Kidney (tissue), 22 donors: ENCODE measurements at places on chromosomes 4 and X.

GRCh38 chr4:3792813-3793212, 26.6 kb downstream of the ADRA2C start:
- H3K4me3 ChIP-seq = no peak overlapping the region
- no peaks in the 10 kb centered on the region for H3K27me3 ChIP-seq
- no peak overlapping the region for H3K27ac ChIP-seq
- no peaks in the 10 kb centered on the region for H3K36me3 ChIP-seq
- no peak for DNase-seq

DNA sequence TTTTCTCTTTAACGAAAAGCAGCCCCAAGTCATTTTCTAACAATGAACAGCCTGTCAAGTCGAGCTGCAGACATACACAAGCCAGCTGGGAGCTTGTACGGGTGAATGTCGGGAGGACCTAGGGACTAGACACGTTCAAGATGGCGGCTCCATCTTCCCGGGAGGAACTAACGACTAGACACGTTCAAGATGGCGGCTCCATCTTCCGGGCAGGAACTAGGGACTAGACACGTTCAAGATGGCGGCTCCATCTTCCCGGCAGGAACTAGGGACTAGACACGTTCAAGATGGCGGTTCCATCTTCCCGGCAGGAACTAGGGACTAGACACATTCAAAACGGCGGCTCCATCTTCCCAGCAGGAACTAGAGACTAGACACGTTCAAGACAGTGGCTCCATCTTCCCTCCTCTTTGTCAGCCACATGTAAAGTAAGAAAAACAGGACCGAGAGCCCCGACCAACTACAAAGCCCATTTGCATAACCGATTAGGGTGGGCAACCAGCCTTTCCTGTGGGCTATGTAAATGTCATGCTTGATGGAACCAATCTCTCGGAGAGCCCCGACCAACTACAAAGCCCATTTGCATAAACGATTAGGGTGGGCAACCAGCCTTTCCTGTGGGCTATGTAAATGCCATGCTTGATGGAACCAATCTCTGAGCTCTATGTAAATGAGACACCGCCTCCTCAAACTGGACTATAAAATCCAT, 175.5 kb downstream of the DHRSX start:
- H3K27me3 ChIP-seq = no peaks in the 10 kb centered on the region
- H3K36me3 ChIP-seq = no peaks in the 10 kb centered on the region
- H3K4me3 ChIP-seq = peak overlapping the region; percentile 92

DNA sequence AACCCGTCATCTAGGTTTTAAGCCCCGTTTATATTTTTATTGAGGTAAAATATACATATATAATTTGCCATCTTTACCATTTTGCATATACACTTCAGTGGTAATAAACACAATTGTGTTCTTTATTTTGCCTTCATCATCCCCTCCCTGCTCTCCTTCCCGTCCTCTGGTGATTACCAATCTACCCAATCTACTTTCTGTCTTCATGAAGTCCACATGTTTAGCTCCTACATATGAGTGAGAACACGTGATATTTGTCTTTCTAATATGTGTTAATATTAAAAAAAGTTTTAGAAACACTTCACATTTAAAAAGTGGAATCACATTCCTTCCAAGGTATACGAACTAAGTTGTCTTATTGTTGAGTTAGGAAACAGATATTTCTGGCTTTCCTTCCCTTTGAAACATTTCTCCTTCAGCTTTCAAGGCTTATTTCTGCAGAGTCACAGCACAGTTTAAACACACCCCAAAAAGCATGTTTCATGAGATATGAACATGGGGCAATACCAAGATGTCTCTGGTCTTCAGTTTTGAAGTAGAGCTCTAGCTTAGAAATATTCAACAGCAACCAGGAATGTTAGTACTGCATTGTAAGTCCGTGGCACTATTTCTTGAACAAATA, 35.9 kb downstream of the GYPA start:
- H3K4me3 ChIP-seq = no peak overlapping the region
- no peaks in the 10 kb centered on the region for H3K27me3 ChIP-seq
- no peak for DNase-seq
- no peak overlapping the region for H3K27ac ChIP-seq
- no peaks in the 10 kb centered on the region for H3K36me3 ChIP-seq

DNA sequence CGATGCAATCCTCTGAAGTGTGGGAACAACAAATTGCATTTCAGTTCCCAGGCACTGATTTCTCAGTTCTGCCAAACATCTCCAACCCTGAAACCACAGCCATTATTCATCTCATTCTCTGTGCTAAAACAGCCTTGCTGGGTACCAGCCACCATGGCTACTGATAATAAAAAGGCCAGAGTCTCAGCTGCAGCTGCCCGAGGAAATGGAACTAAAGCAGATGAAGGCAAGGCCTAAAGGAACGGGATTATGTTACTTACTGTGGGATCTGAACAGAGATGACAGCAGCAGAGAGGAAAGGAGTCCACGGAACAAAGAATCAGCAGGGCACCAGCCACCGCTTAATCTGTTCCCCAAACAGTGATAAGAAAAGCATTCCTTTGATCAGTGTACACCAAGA, 155.7 kb downstream of the PAPSS1 start:
- no peak for DNase-seq
- no peaks in the 10 kb centered on the region for H3K4me1 ChIP-seq
- H3K36me3 ChIP-seq = no peaks in the 10 kb centered on the region
- no peaks in the 10 kb centered on the region for H3K27me3 ChIP-seq

DNA sequence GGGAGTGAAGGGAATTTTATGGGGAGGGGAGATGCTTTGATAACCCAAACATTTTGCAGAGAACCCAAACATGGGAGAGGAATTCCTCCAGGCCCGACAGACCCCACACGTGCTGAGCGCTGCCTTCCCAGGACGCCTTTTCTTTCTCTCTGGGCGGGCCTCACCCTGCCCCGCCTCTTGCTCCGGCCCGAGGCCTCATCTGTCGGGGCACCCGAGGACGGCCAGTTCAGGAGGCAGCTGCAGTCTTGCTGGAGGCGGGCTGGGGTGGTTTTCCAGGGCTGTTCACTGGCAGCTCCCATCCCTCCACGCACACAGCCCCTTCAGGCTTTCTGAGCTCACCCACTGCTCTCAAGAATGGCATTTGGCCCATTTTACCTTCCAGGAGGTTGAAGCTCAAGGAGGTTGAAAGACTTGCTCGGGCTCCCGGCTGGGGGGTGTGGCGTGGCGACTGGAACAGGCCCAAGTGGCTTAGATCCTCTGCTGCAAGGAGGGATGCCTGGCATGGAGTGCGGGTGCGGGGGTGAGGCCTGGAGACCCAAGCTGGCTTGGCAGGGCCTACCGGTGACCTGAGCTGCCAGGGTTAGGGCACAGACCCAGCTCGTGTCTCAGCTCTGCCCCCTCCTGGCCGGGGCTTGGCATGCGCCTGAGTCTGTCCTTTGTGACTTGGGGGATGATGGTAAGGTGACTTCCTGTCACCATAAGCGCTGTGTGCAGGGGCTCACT, 99.2 kb downstream of the PSAPL1 start:
- no peaks in the 10 kb centered on the region for H3K36me3 ChIP-seq
- H3K4me1 ChIP-seq = no peaks in the 10 kb centered on the region
- no peak overlapping the region for H3K4me3 ChIP-seq
- H3K27ac ChIP-seq = no peak overlapping the region
- DNase-seq = peak; percentile 80

DNA sequence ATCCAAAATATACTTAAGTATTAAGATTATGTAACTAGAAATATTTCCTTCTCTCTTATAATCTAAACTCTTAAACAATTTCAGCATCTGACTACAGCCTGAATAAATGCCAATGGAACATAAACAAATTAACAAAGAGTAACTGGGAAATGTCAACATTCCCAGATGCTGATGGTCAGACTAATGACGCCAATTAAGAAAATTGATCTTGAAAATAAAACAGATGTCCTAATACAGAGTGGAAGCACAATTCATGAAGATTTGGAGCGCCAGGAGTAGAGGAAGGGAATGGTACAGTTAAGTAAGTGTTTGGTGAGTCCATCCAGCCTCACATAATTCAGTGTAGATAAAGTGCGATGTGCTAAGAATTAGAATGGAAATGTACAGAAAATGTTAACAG, 203.7 kb upstream of the NWD2 start:
- DNase-seq = no peak
- no peak overlapping the region for H3K27ac ChIP-seq
- H3K27me3 ChIP-seq = no peaks in the 10 kb centered on the region
- H3K4me1 ChIP-seq = no peaks in the 10 kb centered on the region

DNA sequence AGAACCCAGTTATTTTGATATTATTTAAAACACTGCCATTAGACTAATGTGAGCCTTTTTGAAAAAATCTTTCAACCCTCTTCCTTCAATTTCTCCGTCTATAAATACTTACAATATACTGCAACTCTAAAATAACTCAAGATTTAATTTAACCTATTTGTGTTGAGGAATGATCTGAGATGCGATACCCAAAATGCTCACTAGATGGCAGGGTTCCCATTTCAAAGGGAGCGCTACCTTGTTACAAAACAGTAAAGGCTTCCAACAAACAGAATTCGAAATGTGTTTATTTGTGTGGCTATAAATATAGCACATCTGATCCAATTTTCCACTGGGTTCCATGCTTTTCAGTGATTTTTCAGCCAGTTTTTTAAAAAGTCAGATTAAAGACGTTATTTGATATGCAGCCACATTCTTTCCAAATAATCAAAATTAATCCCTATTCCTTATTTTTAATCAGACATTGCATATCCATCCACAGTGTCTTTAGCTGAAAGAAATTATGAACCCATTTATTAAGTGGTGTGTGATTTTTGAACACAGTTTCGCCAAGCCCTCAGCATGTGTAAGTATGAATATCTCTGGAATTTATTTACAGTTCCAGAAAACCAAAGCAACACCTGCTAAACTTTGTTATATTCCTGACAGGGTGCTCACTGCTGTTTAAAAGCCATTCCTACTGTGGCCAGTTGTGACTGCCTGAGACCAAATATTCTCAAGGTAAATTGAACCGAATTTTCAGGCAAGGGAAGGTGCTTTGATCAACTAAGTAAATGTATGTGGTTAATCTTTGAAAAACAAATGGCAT, 668.0 kb upstream of the LCORL start:
- no peaks in the 10 kb centered on the region for H3K27me3 ChIP-seq
- DNase-seq = peak; percentile 89
- no peaks in the 10 kb centered on the region for H3K4me1 ChIP-seq

GRCh38 chrX:1053072-1053471, 159.4 kb downstream of the CRLF2 start:
- no peaks in the 10 kb centered on the region for H3K4me1 ChIP-seq
- no peaks in the 10 kb centered on the region for H3K27me3 ChIP-seq
- no peaks in the 10 kb centered on the region for H3K36me3 ChIP-seq
- no peak overlapping the region for H3K27ac ChIP-seq
- no peak overlapping the region for H3K4me3 ChIP-seq
- no peak for DNase-seq

DNA sequence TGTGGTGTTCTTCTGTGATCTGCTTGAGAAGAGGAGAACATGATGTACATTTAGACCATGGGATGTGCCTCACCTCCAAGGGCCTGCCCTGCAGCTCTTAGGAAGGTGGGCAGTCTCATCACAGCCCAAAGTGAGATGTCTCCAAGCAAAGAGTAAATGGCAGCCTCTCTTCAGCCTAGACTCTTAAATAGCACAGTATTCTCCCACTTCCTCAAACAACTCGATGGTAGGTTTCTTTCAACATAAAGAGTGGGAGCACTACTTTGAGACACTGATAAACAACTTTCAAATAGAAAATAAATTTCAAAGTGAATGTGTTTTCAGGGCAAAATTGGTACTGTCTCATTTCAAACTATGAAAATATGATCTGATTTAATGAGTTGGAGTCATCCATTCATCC, 35.2 kb downstream of the EDNRA start:
- no peaks in the 10 kb centered on the region for H3K4me1 ChIP-seq
- DNase-seq = no peak
- H3K4me3 ChIP-seq = no peak overlapping the region
- H3K27ac ChIP-seq = no peak overlapping the region

DNA sequence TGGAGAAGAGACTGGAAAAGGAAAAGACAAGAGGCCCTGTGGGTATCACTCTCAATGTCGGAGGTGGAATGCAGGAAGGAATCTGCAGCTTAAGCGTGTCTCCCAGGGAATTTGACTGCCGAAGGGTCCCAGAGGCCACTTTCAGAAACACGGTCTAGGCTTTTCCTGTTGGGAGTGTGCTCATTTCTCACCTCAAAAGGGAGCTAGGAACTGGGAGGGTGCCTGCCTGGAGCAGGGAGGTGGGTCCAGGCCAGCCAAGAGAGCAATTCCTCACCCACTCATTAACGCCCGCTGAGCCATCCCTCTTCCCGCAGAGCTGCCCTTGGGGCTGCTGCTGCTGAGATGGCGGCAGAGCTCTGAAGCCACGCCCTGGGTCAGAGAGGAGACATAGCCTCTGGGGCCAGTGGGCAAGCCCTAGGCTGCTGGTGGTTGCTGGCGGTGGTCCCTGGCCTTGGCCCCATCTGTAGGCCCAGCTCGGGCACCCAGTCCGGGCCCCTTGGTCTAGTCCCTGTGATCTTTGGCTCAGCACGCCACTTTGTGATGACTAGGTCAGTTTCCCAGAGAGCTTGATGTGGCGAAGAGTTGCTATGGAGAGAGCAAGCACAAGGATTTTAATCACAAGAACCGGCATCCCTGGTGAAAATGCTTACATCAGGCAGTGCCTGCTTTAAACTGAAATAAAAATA, 4.1 kb downstream of the ZNF185 start:
- DNase-seq = no peak
- no peak overlapping the region for H3K27ac ChIP-seq
- peaks cover 2% of the 10 kb centered on the region for H3K4me1 ChIP-seq
- no peaks in the 10 kb centered on the region for H3K36me3 ChIP-seq
- no peak overlapping the region for H3K4me3 ChIP-seq

GRCh38 chr4:2186865-2187172, 55.1 kb downstream of the HAUS3 start:
- H3K36me3 ChIP-seq = no peaks in the 10 kb centered on the region
- H3K4me3 ChIP-seq = no peak overlapping the region
- DNase-seq = no peak
- H3K27ac ChIP-seq = no peak overlapping the region
- H3K4me1 ChIP-seq = no peaks in the 10 kb centered on the region

GRCh38 chr4:101970547-101971155, 180.1 kb downstream of the BANK1 start:
- DNase-seq = peak; percentile 15
- no peaks in the 10 kb centered on the region for H3K27me3 ChIP-seq
- no peak overlapping the region for H3K27ac ChIP-seq
- H3K36me3 ChIP-seq = no peaks in the 10 kb centered on the region
- no peak overlapping the region for H3K4me3 ChIP-seq

GRCh38 chr4:183356173-183356830, 34.1 kb upstream of the CLDN24 start:
- H3K27ac ChIP-seq = no peak overlapping the region
- no peak overlapping the region for H3K4me3 ChIP-seq
- H3K27me3 ChIP-seq = no peaks in the 10 kb centered on the region
- no peak for DNase-seq
- H3K36me3 ChIP-seq = no peaks in the 10 kb centered on the region
